ENCODE measurements at places on chromosomes 13 and 19.
A peak's percentile ranks its signal among the peaks of the same experiment; 100 is the strongest.

GRCh38 chr19:56201973-56202372, at the start of gene ZSCAN5C:
ZSCAN5C (plus strand) TSS chr19:56202273; CDS start chr19:56205914, 3,641 bp downstream.
- no peak for DNase-seq

DNA sequence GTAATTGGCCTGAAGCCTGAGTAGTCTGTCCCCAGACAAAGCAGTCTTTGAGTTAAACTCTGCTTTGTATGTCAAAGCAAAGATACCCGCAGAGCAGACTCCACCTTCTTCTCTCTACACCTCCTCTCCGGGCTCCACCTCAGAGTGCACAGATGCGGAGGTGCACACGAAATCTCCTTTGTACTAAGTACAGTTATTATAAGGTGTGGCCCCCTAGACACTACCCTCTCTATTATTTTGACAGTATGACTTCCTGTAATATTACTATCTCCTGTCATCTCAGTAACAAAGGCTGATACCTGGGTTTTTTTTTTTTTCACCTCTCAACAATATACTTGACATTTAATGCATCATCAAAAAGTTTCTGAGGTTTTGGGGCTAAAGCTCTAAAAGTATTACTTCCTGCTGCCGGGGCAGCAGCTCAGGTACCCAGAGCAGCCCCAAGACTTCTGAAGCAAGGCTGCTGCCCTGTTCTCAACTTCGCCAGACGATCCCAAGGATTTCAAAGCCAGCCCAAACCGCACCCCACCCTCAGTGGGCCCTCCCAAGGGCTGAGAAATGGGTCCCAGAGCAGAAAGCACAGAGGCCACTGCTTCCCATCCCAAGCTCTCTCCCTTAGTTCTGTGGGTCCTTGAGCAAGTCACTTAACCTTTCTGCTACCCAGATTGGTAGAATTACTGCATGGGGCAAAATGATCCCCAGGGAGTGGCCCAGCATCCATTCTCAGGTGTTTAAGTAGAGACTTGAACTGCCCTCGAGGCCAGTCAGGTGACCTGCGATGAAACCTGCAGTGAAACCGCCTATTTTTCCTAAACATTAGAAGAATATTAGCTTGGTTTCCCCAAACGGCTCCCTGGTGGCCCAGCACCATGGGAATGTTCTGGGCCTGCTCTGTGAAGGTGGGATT, 180.6 kb downstream of the FOXO1 start:
- peak; percentile 55 for DNase-seq

- DNase-seq: no peak
Measured at GRCh38 chr13:36132376-36132775, 1.2 kb upstream of the DCLK1 start.

DNA sequence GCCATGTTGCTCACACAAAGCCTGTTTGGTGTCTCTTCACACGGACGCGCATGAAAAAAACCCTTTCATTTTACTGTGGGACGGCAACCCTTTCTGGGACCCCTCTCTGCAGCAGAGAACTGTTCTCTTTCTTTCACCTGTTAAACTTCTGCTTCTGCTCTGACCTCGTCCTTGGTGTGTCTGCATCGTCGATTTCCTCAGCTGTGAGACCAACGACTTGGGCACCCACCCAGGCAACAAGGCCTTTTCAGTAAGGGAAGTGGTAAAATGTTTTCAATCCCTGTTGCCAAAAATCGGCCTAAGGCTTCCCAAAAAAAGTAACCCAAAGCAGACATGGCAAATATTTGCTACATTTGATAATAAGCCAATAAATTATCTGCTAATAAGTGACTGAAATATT, 515.3 kb downstream of the IRS2 start:
- DNase-seq: no peak

DNA sequence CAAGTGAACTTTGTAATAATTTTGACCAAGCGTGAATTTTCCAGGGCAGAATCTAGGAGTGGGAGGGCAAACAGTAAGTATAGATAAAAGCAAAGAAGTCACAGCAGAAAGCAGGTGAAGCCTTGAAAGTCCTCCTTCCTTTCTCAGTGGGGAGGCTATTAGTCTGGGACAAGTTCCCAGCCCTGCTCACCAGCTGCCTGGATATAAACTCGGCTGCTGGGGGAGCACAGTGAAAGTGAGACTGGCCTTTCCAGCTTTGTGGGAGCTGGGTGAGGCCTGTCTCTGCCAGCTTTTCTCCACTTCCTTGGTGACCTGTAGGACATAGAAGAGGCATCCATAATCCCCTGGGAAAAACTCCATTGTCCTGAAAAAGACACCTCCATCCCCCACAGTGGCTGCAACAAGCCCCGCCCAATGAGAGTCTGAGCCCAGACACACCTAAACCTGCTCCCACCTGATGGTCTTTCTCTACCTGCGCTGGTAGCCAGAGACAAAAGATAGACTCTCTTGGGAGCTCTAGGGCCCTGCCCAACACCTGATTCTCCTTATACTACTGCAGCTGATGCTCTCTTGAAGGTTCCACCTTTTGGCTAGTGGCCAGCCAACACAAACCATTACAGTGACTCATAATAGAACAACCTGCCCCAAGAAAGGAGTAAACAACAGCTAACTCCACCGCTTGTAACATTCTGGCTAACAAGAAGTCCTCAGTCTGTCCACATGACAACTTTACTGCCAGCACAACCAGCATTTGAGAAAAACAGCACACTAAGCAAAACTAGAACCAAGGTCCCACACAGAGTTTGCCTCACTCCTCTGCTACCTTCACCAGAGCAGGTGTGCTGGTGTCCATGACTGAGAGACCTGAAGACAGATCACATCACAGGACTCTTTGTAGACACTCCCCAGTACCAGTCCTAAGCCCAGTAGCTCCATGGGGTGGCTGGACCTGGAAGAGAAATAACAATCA, 252.2 kb upstream of the SLITRK6 start:
- no peak for DNase-seq

- DNase-seq: no peak
Measured at GRCh38 chr19:10291554-10292205, 1.9 kb downstream of the ICAM5 start.

GRCh38 chr13:22454586-22454985, 726.2 kb upstream of the SGCG start:
- DNase-seq: no peak

DNA sequence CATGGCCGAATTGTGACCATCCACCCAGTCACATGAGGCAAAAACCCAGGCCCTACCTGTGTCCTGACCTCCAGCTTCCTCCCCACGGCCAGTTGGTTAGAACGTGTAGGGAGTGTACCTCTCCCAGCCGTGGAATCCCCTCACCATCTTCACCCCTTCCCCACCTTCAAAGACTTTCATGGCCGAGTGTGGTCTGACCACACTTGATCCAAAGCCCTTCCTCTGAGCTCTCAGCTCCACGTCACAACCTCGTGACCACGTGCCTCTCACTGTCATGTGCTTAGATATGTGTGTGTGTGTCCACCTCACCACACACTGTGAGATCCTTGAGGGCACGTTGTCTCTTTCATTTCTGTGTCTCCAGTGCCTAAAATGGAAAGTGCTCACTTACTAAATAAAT, 48.6 kb upstream of the UBE2L5 start:
- DNase-seq: no peak

DNA sequence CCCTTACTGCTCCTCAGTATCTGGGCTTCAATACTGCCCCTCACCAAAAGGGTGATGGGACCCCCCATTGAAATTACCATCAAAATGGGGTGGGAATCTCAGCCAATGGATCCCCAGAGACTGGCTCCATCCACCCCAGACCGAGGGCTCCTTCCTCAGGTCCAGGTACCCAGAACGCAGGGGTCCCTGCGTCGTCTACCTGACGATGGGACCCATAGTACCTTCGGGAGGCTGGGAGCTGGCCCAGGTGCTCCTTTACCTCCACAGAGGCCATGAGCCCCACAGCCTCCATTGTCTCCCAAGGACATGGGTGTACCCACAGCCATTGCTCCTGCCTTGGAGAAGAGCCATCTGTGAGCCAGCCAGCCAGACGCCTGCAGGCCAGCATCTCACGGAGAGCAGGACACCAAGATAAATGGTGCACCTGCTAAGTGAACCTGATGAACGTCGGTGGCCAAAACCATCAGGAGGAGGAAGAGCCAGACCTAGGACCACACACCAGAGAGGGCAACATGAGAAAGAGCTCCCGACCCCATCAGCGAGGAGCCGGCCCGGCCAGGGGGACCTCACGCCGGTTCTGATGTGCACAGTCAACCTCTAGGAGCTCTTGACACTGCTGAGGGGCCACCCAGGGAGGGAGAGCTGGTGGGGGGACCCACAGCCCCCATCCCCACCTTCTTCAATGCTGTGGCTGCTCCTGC, 156.8 kb upstream of the SOX1 start:
- DNase-seq: no peak

DNA sequence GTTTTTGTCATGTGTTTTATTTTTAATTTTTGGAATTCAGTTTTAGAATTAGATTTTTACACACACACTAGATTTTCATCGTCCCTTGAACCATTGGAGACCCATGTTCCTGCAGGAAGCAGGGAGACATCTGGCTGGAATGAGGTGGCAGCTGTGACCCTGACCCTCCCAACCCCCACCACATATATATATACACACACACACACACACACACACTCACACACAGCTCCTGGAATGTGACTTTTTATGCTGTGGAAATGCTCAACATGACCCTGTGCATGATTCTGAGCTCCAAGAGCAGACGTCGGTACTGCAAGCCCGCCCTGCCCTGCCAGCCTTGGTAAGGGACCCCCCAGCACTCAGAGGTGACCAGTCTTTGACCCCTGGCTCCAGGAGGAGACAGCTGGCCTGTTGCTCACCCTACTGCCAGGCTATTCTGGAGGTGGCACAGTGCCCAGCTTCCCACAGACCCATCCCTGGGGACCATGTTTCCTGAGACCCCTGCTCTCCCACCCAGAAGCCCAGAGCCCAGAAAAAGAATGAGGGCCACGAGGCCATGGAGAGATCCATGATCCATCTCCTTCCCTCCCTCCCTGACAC, 103.2 kb upstream of the VSTM2B start:
- no peak for DNase-seq

DNA sequence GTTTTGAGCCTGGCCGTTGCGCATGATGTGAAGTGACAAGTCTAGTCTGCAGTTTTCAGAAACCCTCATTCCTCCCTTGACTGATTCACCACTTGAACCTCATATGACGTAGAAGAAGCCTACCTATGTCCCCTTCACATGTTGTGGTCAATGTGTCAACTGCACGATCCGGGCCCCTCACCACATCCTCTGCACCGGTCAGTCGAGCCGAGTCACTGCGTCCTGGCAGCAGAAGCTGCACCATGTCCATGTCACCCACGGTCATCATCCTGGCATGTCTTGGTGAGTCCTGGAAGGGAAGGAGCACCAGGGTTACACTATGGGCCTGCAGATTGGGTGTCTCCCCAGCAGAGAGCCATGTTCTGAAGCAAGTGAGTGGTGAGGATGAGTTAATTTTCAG, at the start of gene KIR2DL4:
Gene KIR2DL4 (plus strand): TSS at position 201 of the 400 bp plus-strand sequence. CDS start 42 bp downstream, at position 243.
- DNase-seq: no peak

DNA sequence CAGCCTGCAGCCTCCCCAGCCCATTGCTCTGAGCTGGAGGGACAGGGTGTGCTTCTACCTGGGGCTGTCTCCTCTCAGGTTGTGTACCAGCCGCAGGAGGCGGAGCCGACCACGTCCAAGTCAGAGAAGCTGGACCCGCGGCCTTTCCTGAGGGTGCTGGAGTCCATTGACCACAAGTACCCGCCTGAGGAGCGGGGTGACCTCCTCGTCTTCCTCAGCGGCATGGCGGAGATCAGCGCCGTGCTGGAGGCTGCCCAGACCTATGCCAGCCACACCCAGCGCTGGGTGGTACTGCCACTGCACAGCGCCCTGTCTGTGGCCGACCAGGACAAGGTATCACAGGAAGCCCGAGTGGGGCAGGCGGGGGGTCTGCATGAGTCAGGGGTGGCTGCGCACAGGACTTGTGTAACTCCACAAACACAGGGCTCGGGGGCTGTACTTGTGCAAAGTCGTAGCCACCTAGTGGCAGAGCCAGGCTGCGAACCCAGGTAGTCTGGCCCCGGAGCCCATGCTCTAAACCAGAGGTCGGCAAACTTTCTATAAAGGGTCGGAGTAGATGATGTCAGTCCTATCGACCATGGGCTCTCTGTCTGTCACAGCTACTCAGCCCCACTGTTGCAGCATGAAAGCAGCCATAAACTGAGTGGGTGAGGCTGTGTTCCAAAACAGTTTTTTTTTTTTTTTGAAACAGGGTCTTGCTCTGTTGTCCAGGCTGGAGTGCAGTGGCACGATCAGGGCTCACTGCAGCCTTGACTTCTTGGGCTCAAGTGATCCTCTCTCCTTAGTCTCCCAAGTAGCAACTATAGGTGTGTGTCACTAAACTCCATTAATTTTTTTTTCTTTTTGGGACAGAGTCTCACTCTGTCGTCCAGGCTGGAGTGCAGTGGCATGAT, 8.9 kb downstream of the DHX34 start:
- no peak for DNase-seq

GRCh38 chr19:40700083-40700482, 9.6 kb upstream of the NUMBL start:
- no peak for DNase-seq

DNA sequence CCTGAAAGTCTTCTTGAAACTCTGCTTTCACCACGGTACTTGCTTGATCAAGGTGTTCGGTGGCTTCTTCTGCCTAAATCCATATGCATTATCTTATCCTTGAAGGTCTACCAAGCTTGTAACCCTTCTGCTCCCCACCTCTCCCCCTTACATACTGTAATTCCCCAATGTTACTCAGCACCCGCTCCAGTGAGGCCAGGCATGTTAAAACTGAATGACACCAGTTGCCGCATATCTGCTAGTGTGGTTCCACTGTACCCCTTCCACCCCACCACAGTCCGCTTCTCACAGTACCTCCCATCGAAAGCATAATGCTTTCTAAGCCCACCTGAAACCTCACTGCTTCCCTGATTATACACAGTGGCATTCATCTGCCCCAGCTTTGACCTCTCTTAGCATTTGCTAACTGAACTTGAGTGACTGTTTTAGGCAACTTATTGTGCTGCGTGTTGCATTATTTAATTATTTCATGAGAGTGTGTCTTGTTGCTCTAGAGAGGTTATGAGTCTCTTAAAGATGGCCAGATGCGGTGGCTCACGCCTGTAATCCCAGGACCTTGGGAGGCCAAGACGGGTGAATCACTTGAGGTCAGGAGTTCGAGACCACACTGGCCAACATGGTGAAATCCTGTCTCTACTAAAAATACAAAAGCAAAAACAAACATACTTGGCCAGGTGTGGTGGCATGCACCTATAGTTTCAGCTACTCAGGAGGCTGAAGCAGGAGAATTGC, 87.6 kb upstream of the MBNL2 start:
- no peak for DNase-seq

- no peak for DNase-seq
Measured at GRCh38 chr13:21897161-21897560, 226.3 kb downstream of the FGF9 start.

- no peak for DNase-seq
Measured at GRCh38 chr19:28349604-28350003, 863.3 kb downstream of the UQCRFS1 start.
